ENCODE measurements at places on chromosomes 6 and 20.

GRCh38 chr20:956330-956951 is 40.3 kb upstream of the ANGPT4 start:
- DNase-seq: peak; percentile 42

DNA sequence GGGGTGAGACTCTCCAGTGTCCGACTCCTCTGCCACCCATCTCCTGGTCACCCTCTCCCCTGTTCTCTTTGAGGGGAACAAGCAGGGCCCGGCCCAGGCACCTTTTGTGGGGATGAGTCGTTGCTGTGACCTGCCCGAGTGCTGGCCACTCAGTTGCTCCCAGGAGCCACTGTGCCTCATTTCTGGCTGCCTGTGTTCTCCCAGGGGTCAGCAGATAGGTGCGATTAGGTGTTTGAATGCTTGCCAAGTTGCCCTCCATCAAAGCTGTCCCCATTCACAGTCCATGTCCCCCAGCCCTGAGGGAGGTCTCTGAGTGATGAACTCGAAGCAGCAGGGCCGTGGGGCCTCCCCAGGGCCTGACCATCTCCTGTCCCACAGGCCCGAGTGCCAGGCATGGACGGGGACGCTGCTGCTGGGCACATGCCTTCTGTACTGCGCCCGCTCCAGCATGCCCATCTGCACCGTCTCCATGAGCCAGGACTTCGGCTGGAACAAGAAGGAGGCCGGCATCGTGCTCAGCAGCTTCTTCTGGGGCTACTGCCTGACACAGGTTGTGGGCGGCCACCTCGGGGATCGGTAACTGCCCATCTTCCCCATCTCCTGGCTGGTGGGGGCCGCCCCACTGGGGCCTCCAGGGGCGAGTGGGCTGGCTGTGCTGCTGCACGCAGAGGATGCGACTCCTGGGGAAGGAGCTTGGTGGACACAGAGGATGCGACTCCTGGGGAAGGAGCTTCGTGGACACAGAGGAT is 4.1 kb downstream of the SLC17A9 start:
- DNase-seq: no peak

- DNase-seq: no peak
Observed at GRCh38 chr6:38172739-38173410, 353.3 kb downstream of the ZFAND3 start.

DNA sequence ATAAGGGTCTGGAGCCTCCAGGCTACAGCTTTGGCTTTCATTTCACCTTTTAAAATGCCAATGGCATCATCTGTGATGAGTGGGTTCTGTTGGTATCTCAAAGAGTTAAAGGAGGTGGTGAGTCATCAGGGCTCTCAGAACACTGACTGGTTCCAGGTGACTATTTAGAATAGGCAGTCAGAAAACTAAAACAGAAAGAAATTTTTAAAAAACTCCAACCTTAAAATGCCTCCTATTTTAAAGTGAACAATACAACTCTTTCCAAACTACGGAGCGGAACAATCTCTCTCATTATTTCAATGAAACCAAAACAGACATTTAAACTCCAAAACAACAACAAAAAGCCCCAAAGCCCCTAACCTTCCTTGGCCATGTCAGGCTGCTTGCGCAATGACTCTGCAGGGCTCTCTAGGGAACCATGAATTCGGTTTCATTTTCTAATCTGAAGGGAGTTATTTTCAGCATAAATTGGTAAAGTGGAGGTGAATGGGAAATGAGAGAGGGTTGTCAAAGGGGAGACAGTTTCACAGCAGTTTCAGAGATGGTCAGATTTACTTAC is 194.9 kb downstream of the KIF6 start:
- DNase-seq: no peak

- no peak for DNase-seq
Observed at GRCh38 chr20:44560229-44560628, 22.1 kb upstream of the PKIG start.

- DNase-seq: no peak
Observed at GRCh38 chr20:3777716-3778629, 3.3 kb downstream of the SPEF1 start.
